ENCODE measurements at places on chromosomes 12 and 14.

DNA sequence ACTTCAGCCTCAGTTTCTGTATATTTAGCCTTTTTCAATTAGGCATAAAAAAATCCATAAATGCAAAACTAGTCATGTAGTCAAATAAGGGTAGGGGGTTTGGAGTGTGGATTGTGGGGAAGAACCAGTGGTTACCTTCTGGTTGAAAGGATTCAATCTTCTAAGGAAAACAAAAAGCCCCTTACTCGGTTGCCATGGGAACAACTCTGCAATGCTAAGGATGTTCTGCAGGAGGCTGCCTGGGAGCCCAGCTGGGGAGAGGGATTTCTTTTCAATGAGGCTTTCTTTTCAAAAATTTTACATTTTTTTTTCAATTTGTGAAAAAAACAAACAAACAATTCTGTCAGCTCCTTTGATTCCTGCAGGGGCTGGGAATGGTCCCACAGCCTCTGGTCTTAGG is 67.2 kb downstream of the SLC8A3 start:
- no peak for DNase-seq

GRCh38 chr12:47732504-47732903 is 7.2 kb upstream of the ENDOU start:
- no peak for DNase-seq

DNA sequence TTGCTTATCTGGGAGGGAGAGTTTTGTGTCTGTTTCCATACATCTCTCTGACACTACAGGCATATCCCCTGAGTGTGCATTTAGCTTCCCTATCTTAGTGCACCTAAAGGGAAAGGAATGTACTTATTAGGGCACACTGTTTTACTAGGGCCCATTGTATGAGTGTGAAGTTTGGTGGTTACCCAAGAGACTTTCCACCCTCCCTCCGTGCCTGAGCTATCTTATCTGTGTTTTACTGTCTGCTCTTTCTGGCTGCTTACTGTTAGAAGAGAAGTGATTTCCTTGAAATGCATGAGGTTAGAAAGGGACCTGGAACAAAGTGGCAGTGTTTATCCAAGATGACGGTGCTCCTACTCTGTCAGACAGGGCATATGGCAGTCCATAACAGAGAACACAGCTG is 8.5 kb upstream of the SVOP start:
- no peak for DNase-seq

- peak; percentile 20 for DNase-seq
These were observed 80.9 kb downstream of the SLC41A2 start for GRCh38 chr12:104877103-104877705.

DNA sequence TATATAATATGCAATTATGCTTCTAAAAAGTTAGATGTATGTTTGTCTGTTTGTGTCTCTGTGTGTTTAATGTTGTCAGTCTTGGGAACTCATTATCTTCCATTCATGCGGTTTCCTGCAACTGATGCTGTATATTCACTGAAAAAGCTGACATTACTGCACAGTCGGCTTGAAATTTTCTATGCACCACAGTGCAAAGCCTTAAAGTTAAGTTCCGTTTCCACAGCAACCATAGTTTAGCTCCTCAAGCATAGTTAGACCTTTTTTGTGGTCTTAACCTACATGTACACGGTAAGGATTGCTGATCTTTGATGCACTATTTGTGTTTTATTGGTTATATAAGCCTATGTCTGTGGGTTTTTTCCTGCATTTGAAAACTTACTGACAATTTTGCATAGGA is 309.4 kb downstream of the KCNC2 start:
- DNase-seq, result no peak

DNA sequence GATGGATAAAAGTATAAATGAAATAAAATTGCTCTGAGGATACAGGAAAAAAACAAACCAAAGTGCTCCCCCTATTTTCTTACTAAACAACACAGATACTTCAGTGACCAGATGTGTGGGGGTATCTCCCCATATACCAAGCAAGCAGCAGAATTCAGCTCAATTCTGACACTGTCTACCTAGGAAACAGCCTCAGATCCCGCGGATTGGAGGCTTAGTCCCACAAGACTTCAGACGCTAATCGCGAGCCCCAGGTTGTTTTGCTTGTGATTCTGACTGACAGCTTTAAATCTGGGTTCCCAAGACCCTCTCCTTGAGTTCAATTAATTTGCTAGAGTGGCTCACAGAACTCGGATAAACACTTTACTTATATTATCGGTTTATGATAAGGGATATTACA is 17.3 kb downstream of the NFKBIA start:
- no peak for DNase-seq

GRCh38 chr12:79161249-79161934 is 296.8 kb downstream of the SYT1 start:
- no peak for DNase-seq

GRCh38 chr12:131327521-131328488 is 374.1 kb downstream of the ADGRD1 start:
- DNase-seq, result no peak
